ENCODE measurements at places on chromosomes 16 and 17.
A peak's percentile ranks its signal among the peaks of the same experiment; 100 is the strongest.

DNA sequence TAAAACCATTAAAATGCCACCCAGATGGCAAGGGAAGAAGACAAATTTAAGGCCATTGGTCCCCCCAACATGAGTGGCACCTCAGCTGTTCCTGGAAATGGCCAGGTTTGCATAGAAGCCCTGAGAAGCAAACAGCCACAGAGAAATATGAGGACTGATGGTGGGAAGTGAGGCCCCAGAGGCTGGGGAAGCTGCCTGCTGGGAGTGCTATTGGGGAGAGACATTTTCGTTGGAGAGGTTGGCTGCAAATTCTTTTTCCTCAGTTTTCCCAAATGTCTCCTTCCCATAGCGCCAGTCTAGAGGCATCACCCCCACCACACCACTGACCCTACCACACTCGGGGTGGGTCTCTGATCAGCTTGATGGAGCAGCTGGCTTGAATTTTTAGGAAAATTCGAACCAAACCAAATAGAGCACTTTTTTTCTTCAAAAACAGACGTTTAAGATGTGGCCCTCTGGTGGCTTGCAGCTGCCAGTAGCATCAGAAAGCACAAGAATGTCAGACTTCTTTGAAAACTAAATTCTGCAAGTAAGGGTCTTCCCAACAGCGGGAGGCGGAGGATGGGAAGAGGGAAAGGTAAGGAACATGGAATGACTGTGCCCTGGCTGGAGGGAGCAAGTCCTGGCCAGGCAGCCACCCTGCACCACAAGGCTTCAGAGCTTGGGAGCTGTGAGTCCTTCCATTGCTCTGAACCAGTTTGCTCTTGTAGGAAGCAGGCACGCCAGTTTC is 13.2 kb upstream of the SLC12A3 start:
- DNase-seq, result no peak

- DNase-seq, result no peak
These were observed 37.9 kb downstream of the GTF3C1 start for GRCh38 chr16:27511657-27512448.

- no peak for DNase-seq
These were observed 13.5 kb downstream of the MAPT start for GRCh38 chr17:45907750-45908395.

DNA sequence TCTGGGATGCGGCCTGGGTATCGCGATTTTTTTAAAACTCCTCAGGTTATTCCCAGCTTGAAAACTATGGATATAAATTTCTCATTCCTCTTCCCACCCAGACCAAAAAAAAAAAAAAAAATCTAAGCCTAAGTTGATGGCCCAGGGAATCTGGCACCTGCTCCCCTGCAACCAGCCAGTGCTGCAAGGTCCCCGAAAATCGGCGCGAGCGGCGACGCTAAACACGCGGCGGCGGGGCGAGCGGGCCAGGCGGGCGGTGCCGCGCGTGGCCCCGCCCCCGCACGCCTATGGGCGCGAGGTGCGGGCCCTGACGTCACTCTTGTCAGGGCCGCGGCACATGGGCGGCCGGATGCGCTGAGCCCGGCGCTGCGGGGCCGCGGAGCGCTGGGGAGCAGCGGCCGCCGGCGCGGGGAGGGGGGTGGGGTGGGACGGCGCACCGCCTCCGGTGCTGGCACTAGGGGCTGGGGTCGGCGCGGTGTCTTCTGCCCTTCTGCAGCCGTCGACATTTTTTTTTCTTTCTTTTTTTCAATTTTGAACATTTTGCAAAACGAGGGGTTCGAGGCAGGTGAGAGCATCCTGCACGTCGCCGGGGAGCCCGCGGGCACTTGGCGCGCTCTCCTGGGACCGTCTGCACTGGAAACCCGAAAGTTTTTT is at the start of gene HLF:
Gene HLF (plus strand): TSS at position 316 of the 654 bp plus-strand sequence. CDS start 525 bp downstream, outside the sequence.
- peak; percentile 40 for DNase-seq

DNA sequence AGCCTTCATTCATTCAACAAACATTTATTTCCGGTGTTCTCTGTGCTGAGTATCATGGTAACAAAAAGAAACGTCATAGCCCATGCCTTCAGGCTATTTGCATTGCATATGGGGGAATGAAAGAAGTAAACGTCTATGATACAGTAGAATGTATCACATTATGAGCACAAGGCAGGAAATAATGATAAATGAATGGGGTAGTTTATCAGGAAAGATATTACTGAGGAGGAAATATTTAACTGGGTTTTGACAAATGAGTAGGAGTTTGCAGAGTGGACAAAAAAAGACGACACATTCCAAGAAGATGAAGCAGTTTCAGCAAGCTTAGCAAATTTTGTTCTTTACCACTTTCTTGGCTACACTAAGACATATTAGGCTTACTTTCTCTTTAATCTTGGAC is 1.3 kb upstream of the KRTAP4-7 start:
- no peak for DNase-seq

DNA sequence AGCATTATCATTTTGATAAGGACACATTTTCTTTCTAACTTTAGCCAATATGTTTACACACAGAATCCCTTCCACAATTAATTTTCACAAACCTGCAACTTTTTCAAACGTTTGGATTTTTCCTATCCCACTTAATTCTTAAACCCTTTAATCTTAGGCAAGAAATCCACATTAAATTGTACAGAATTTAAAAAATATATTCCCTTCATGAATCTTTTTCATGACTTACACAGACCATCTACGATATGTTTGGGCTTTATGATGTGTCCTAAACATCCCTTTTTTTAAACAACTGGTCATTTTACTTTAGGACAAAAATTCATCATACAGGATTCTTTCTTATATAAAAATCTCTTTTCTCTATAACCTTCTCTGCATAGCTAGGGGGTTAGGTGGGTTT is 241.5 kb upstream of the CNTNAP4 start:
- no peak for DNase-seq

- DNase-seq, result no peak
These were observed 511 bp upstream of the LIG3 start for GRCh38 chr17:34979650-34980352.

- no peak for DNase-seq
These were observed 229.3 kb downstream of the IRF8 start for GRCh38 chr16:86128246-86128645.

GRCh38 chr17:39979893-39980350 is 685 bp upstream of the PSMD3 start:
- DNase-seq, result no peak

GRCh38 chr17:78544881-78545755 is 32.1 kb downstream of the DNAH17 start:
- DNase-seq, result no peak

GRCh38 chr17:80945736-80946135 is 45.9 kb upstream of the CHMP6 start:
- no peak for DNase-seq

- no peak for DNase-seq
These were observed 55.3 kb upstream of the ITGA2B start for GRCh38 chr17:44444735-44445105.

- no peak for DNase-seq
These were observed 42.2 kb upstream of the ALOX12 start for GRCh38 chr17:6953689-6954088.

All from stimulated activated CD8-positive, alpha-beta memory T cell treated with anti-CD3 and anti-CD28 coated beads, Interleukin-7, amount 100 ng/mL, for 24 hours (primary cell).